Stimulated activated CD4-positive, alpha-beta T cell treated with anti-CD3 and anti-CD28 coated beads, Interleukin-4, amount 100 ng/mL, for 4 hours (primary cell): ENCODE measurements at places on chromosomes 12 and 14.

GRCh38 chr12:54054742-54055194 lies 1.1 kb downstream of the HOXC4 start:
- DNase-seq = no peak

- no peak for DNase-seq
These were observed 5.4 kb downstream of the NOS1 start for GRCh38 chr12:117356048-117356447.

DNA sequence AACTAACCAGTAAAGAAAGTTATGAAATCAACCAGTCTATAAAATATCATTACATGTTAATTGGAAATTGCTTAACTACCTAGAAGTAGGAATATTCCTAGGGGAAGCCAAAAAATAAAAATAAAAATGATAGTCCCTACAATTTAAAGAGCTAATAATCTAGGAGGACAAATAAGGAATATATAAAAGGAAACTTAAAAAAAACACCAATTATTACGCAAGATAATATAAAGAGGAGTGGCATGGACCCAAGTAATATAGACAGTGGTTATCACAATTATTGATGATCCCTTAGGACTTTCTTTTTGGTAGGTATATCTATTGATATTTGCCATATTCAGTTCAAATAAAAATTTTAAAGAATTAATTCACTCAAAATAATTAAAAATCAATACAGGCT lies 498.7 kb downstream of the SOX5 start:
- no peak for DNase-seq

DNA sequence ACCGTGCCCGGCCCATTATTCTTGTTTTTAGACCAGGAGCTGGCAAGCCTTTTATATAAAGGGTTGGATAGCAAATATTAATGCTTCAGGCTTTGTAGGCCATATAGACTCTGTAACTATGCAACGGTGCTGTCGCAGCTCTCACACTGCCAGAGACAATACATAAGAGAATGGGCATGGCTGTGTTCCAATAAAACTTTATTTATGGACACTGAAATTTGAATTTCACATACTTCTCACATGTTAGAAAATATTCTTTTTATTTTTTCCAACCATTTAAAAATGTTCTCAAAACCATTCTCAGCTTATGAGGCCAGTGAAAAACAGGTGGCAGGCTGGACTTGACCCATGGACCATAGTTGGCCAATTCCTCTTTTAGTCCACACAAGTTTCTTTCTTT lies 13.0 kb upstream of the CDK2AP1 start:
- DNase-seq = no peak

GRCh38 chr14:24362241-24362960 lies 5.6 kb upstream of the NFATC4 start:
- DNase-seq = no peak

DNA sequence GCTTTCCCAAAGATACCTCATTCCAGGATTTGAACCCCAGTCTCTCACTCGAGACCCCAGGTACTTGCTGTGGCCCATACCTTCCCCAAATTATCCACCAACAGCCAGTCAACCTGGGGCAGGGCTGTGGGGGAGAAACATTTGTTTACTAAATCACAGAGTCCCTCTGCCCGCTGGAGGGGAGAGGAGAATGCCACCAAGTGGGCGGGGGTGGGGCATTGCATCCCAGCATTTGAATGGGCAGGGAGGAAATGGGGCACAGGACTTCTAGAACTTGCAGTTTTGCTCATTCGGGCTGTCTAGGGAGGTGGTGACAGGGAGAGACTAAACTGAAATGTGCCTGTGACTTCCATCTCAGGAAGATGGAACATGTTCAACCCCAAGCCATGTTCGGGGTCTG lies 10.9 kb upstream of the SERPINA9 start:
- DNase-seq = no peak

DNA sequence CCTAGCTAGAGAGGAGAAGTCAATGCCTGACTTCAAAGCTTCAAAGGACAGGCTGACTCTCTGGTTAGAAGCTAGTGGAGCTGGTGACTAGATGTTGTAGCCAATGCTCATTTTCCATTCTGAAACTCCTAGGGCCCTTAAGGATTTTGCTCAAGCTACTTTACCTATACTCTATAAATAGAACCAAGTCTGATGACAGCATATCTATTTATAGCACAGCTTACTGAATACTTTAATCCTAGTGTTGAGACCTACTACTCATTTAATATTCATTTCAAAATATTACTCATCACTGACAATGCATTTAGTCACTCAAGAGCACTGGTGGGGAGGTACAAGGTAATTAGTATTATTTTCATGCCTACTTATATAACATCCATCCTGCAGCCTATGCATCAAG lies 137.2 kb upstream of the PELI2 start:
- DNase-seq = no peak
